Stimulated activated CD8-positive, alpha-beta memory T cell treated with anti-CD3 and anti-CD28 coated beads, Interleukin-7, amount 100 ng/mL, for 48 hours (primary cell): ENCODE measurements at places on chromosomes 16 and 17.

GRCh38 chr17:21162394-21162775 is 35.6 kb downstream of the DHRS7B start:
- no peak for DNase-seq

GRCh38 chr17:72677714-72678390 is 414.6 kb downstream of the SLC39A11 start:
- DNase-seq = no peak

DNA sequence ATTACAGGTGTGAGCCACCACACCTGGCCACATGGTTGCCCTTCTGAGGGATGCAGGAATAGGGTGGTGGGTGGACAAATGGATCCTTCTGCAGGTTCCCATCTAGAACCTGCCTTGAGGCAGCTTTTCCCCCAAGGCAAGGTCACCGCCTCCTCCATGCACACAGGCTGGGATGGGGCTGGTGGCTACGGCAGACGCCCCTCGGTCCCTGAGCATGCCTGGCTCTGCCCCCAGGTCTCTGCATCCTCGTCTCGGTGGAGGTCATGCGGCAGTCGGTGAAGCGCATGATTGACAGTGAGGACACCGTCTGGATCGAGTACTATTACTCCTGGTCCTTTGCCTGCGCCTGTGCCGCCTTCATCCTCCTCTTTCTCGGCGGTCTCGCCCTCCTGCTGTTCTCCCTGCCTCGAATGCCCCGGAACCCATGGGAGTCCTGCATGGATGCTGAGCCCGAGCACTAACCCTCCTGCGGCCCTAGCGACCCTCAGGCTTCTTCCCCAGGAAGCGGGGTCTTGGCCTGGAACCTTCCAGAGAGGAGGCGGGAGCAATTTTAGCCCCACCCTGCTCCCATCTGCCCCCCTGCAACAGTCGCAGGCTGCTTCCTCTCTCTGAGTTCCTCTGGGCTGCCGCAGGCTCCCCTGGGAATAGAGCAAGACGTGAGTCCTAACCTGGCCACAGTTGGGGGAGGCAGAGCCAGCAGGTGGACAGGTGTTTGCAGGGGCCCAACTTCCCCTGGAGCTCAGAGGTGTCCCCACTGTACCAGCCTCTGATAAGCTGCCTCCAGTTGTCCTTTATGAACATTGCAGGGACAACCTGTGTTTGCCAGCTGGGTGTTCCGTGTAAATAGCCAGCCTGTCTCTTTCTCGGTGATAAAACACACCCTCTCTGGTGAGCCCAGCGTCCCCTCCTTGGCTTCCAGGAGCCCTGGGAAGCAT is 11.7 kb downstream of the CACNG1 start:
- no peak for DNase-seq

GRCh38 chr16:2450535-2450934 is 9.4 kb upstream of the TEDC2 start:
- no peak for DNase-seq

DNA sequence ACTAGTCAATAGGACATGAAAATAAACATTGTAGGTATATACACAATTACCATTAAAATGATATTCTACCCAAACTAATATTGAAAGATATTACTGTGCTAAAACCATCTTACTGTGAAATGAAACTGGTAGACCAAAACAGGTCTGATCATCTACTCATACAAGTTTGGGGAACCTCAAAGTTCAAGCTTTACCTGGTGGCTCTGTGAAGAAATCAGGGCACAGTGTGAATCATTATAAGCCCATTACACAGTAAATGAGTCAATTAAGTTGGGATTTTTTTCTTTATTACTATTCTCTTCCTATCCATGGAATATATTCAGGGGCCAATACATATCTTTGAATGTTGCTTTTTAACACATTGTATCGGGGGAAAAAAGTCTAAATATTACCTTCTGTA is 57.1 kb downstream of the HELZ start:
- DNase-seq = no peak

DNA sequence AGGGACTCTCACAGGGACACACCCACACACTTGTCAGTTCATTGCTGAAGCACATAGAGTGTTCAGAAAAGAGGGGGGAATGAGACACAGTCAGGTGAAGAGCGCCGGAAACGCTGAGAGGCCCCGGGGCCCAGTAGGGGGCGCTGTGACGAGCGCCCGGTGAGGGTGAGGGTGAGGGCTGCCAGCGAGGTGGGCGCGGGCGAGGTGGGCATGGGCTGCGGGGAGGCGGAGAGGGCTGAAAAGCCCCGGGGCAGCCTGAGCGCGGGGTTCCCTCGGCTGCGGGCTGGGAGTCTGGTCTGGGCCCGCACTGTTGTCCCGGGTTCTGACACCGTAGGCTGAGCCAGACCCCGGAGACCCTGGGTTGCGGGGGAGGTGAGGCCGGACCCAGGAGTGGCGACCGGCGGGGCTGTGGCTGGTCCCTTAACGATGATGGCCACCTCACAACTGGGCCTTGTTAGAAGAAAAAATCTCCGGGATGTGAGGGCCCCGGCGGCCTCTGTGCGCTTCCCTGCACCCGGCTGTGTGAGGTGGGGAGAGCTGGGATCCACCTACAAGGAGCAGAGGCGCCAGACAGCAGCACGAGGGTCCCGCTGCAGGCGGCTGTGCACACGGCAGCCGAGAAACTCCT is 91.4 kb downstream of the C16orf78 start:
- DNase-seq = no peak

- no peak for DNase-seq
Observed at GRCh38 chr17:74821655-74822334, 37.9 kb downstream of the GRIN2C start.

- no peak for DNase-seq
Observed at GRCh38 chr16:8929086-8929748, 34.5 kb downstream of the USP7 start.

DNA sequence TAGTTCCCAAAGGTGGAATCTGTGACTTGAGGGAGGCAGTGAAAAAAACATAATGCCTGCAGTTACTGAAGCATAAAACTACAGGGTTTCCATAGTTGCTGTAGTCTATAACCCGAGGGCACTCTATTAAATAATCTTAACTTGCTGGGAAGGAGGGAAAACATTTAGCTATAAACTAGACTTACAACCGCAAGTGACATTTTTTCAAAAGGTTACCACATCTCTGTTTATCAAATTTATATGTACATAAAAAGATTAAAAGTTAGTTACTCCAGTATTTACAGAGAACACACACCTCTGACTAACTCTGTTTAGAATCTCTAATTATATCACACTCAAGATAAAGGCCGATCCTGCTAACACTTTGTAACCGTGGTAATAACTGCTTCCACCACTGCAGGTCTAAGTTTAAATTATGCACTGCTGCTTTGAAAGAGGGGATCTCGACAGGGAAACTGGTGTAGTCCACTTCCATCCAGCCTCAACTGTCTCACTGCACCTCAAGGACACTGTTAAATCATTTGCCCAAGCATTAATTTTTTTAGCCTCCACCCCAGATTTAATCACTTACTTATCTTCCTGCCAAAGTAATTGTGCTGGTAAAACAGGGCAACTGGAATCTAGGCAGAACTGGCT is 14.6 kb downstream of the KCNJ16 start:
- DNase-seq = no peak
